ENCODE measurements at places on chromosomes 6 and 20.

DNA sequence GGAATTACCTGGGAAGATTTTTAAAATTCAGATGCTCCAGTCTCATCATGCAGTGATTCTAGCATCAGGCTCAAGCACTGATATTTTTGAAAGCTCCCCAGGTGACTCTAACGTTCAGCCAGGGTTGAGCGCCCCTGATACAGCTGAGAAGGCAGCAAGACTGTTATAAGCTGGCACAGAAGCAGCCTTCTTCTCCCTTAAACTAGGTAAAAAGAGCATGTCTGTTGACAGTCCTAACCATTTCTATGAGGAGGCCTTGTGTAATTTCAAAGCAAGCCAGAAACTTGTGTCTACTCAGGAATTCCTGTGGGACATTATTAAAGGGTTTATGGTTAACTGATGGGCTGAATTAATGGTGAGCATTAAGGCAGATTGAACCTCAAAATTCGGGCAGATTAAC, 141.9 kb downstream of the PDE7B start:
- no peak for DNase-seq

DNA sequence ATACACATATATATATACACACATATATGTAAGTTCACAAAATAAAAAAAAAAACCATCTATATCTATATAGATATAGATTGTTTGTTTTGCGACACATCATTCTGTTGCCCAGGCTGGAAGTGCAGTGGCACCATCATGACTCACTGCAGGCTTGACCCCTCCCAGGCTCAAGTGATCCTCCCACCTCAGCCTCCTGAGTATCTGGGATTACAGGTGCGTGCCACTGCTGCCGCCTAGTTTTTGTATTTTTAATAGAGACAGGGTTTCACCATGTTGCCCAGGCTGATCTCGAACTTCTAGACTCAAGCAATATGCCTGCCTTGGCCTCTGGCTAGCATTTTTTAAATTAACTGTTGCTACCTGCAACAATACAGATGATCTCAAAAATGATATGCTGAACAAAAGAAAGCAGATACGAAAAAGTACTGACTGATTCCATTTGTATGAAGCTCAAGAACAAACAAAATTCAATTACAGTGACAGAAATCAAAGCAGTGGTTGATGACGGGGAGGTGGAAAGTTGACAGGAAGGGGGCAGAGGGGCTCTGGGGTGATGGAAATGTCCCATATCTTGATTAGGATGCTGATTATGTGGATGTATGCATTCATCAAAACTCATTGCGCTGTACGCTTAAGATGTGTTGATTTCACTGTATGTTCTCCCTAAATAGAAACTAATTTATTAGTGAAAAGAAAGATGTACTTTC, 49.6 kb downstream of the ATXN1 start:
- DNase-seq, result peak; percentile 33

DNA sequence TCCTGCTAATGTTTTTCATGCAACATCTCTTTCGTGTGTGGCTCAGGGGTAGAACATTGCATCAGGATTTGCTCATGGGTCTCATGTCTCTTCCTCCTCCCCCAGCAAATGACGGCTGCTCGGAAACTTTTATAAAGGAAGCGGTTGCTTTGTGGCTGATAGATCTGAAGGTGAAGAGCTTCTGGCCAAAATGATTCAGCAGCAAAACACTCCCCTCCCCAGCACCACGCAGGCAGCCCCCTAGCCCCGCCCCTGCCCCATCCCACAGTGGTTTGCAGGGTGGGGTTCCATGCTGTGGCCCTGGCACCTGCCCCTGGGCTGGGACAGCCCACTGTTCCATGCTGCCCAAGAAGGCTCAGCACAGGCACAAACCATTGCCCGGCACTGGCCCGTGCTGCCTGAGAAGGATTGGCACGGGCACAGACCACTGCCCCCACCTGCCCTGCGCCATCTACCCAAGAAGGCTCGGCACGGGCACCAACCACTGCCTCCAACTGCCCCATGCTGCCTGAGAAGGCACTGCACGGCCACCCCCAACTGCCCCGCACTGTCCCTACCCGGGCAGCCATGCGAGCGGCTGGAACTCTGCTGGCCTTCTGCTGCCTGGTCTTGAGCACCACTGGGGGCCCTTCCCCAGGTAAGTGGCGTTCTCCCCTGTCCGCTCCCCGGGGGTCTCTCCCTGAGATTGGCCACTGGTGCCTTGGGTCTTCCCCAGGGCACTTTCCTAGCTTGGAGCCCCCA, at the start of gene CST7:
Gene CST7, plus strand, starts transcription at position 331 of the 741 bp plus-strand sequence. Its CDS starts 237 bp downstream, at position 568.
- DNase-seq, result peak; percentile 88

GRCh38 chr6:21064756-21065340, 528.7 kb upstream of the SOX4 start:
- no peak for DNase-seq

GRCh38 chr6:84442208-84442607, 214.8 kb upstream of the CEP162 start:
- DNase-seq, result no peak

- DNase-seq, result no peak
Measured at GRCh38 chr6:90765491-90765890, 178.6 kb upstream of the MAP3K7 start.

- DNase-seq, result no peak
Measured at GRCh38 chr6:168190014-168190405, 111.0 kb upstream of the FRMD1 start.
